ENCODE measurements at places on chromosomes 2 and 18.

DNA sequence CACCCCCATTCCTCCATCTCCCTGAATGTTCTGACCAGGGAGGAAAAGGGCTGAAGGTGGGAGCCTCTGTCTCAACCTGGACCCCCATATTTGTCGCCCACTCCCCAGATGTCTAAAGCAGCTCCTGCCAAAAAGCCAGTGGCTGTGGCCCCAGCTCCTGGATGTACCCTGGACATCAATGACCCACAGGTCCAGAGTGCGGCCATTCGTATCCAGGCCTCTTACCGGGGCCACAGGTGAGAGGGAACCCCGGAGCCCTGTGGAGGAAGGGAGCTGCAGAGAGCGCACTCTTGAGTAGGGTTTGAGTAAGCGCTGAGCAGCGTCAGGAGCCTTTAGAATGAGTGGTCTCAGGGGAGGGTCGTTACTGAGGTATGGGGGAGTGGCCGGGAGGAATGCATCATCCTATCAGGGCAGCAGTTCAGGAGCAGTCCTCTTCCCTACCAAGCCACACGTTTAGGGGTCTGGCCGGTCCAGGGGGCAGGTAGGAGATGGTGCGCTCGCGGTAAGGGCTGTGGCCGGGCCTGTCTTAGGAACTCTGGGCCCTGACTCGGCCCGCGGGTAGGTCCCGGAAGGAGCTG is 2.4 kb upstream of the GMPPA start:
- DNase-seq, result no peak

GRCh38 chr2:37379881-37380296 is 35.5 kb downstream of the QPCT start:
- DNase-seq, result no peak

- DNase-seq, result no peak
Observed at GRCh38 chr2:194672994-194673393, 984.0 kb upstream of the SLC39A10 start.

DNA sequence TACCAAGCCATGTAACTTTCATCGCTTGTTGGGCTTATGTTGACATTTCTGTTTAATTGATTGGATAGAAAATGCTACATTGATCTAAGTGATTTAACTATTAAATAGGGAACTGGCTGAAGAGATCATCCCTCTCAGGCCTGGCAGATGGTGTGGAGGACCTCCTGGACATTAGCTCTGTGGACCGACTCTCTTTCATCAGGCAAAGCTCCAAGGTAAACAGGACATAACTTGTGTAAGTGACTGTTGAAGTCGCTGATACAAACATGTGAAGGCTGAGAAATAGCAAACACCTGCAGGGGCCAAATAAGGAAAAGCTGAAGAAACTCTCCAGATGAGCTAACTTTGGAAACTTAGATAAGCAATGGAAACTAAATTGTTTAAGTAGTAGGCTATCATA is 68.8 kb downstream of the UNC80 start:
- DNase-seq, result no peak

Measured in stimulated activated naive CD4-positive, alpha-beta T cell treated with Interleukin-2 at 50 U/mL for 16 hours (primary cell).